ENCODE measurements at places on chromosomes 12 and 14.
A peak's percentile ranks its signal among the peaks of the same experiment; 100 is the strongest.

GRCh38 chr14:93430315-93431035, at the start of gene UNC79:
UNC79 (plus strand) TSS chr14:93430939; CDS start chr14:93431030, 91 bp downstream.
- no peak for DNase-seq

DNA sequence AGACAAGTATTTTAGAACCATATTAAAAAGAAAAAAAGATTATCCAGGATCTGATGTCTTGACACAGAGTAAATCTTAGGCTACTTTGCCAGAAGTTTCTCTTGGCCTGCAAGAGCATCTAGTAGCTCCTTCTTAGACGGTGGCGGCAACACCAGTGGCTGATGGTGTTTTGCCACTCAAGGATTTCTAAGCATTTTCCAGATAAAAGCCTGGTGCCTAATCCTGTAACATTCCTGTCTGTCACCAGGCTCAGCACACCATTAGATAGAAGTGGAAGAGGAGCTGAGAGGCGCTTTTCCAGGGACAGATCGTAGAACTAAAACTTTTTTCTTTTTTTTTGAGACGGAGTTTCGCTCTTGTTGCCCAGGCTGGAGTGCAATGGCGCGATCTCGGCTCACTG, 14.0 kb downstream of the WNT5B start:
- no peak for DNase-seq

DNA sequence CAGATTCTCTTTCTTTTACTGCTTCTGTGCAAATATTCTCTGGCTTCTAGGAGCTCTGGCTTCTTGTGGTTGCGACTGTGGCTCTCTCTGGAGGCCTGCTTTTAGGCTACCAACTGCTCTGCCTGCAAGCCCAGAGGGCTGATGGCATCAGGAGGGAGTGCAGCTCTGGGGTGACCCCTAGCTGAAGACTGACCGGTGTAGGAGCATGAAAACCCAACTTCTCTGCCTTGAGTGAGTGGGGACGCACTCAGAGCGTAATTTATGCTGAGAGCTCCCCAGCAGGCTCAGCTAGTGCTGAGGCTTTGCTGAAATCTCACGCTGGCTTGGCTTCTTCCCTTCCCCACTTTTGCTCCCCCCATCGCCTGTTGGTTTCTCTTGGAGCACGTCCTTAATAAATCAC, 29.9 kb upstream of the RBM19 start:
- no peak for DNase-seq

GRCh38 chr14:43003845-43004244, 1397.2 kb downstream of the LRFN5 start:
- no peak for DNase-seq

GRCh38 chr12:109704371-109705098, 9.1 kb upstream of the FAM222A start:
- DNase-seq = no peak

- DNase-seq = no peak
Measured at GRCh38 chr12:66786531-66787308, 107.8 kb upstream of the GRIP1 start.

DNA sequence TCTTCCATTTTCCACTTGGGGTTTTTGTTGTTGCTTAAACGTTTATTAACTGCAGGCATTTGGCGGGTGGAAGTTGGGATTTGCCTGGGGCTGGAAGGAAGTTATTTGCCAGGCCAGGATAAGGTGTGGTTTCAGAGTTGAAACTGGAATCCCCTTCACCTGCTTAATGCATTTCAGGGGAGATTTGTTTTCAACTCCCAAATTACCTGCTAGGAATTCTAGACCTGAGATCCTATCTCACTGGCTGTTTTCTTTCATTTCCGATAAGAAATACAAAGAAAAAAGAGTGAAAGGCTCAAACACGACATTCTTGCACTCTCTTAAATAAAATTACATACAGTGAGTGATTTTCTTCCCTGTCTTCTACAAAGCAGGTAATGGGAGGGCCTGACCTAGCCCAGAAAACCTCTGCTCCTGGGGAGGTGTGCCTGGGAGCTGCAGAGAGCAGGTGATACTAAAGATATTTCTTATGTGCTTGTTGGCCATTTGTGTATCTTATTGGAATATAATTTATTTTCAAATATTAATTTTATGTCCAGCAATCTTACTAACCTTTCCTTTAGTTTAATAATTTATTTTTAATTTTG, 278.2 kb downstream of the ZFP36L1 start:
- DNase-seq = no peak

- DNase-seq = no peak
Measured at GRCh38 chr14:73744175-73744867, 30.1 kb upstream of the PNMA1 start.

DNA sequence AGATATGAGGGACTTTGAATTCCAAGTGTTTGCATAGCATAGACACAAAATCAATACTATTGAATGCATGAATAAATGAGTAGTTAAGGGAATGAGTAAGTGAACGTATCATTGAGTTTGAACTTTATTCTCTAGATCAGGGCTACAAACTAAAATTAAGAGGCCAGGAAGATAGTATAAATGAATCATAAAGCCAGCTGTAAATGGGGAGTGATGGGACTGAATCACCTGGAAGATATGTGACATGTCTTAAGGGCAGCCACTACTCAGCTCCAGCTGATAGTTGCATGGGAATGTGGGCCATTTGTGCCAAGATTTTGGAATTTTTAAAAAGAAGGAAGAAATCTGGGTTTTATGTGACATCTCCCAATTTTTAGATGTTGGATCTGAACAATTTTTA, 229.9 kb downstream of the AKAP6 start:
- no peak for DNase-seq

GRCh38 chr12:19273482-19274330, 144.2 kb downstream of the PLEKHA5 start:
- DNase-seq = peak; percentile 24

DNA sequence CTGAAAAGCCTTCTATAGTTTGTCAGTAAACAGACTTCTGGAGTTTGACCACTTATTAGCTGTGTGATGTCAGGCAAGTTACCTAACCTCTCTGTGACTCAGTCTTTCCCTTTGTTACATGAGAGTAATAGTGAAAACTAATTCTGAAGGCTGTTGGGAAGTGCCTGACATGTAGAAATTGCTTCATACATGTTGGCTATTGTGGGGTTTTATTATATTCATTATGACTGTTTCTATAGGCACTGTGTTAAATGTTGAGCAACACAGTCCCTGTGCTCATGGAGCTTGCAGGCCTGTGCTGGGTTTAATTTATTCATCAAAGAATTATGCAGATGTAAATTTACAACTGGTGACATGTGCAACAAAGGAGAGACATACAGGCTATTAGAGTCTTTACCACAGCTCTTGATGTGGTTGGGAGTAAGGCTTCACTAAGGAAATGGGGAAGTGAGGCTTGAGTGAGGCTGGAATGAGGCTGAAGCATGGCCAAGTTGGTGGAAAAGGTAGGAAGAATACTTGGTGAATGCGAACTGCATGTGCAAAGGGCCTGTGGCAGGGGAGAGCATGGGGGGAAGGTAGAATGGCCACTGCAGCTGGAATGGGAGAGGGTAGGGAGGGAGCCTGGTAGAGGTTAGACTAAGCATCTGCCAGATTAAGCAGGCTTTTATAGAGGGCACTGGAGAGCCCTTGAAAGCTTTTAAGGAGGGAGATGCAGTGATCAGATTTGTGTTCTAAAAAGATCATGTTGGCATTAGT, 236.4 kb upstream of the CRY1 start:
- no peak for DNase-seq

GRCh38 chr12:46773586-46774321, 52.0 kb downstream of the SLC38A4 start:
- DNase-seq = no peak

DNA sequence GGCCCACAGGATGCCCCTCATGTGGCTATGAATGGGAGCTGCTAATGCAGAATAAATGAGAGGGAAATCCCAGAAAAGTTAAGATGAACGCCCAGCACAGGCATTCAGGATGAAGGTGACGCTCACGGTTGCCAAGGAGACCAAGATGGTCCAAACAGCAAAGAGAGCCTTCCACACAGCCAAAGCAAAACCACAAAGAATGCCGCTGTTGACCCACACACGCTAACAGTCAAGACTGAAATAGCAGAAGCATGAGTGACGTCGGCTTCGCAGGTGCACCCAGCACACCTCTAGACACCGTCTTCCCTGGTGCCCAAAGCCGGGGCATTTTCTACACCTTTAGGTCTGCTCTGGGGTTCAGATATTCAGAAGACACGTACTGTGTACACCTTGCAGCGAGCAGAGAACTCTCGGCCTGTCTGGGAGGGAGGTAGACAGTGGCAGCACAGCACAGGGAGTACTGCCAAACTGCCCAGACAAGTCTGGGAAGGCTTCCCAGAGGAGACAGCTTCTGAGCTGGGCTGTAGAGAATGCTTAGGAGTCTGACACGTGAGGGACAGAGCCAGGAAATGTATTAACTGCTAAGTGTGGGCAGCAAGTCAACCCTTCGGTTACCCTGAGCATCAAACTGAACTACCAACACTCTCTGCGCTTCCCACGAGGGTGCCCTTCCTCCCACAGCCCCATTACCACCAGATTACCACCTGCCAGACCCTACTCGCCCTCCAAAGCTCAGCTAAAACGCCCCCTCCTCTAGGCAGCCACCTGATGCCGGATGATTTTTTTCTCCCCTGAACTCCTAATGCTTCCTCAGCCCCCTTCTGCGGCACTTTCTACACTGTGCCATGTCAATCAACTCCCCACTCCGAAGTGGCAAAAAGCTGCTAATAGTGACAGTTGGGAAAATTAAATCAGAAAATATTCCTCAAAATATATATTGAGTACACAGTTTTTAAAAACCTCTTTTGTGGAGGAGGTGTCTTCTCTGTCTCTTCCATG, 50.1 kb downstream of the CCDC88C start:
- no peak for DNase-seq

DNA sequence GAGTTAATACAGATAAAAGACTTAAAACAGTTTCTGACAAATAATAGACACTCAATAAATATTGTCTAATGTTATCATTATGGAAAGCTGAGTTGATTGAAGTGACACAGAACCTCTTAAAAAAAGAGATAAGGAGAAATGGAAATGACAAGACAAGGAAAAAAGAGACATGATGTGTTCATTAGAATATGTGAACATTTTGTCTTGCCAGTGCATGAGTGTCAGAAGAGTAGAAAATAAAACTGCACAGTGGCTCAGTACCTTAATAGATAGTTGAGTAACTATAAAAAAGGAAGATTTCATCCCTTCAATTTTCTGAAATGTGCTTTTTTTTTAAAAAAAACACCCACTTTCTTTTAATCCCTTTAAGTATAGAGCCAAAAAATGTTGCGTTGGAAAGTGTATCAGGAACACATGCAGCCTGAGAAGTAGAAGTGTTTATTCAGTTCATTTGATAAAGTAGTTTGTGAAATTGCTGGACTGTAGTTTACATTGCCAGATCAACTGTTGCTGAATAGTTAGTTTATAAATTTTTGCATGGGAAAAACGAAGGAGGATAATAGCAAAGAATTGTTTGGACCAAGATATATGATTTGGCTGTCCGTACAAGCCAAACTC, 56.6 kb upstream of the ACSS3 start:
- DNase-seq = no peak

DNA sequence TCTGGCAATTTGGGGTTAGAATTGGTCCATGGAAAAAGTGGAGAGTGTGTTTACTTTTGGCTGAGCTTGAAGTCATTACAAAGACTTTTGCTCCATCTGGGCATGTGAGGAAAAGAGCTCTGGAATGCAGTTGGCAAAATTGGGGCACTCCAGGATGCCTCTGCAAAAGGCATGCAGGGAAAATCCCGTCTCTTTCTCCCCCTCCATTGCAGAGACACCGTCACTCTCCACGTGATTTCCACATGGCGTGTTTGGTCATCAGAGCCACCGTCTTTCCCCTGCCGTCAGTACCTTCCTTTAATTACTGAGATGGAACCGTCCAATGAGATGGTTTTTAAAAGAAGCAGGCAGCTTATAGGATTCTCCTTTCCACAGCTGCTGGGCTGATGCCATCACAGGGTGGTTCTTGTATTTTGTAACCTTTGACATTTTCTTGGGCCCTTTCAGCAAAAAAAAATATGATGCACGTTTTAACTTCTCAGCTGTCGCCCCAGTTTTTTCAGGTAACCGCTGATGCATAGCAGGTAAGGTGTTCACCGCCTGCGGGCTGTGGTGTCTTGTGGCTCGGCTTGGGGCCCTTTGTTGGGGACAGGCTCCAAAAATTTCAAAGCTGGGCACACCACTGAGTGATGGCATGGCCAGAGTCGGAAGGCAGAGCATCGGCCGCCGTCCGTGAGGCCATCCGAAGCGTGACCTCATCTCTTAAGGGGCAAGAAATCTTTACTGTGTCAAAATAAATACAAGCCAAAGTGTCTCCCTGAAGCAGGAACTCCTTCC, 68.4 kb downstream of the CACNA1C start:
- DNase-seq = no peak

GRCh38 chr12:70040141-70040540, 203.1 kb upstream of the CNOT2 start:
- DNase-seq = no peak

DNA sequence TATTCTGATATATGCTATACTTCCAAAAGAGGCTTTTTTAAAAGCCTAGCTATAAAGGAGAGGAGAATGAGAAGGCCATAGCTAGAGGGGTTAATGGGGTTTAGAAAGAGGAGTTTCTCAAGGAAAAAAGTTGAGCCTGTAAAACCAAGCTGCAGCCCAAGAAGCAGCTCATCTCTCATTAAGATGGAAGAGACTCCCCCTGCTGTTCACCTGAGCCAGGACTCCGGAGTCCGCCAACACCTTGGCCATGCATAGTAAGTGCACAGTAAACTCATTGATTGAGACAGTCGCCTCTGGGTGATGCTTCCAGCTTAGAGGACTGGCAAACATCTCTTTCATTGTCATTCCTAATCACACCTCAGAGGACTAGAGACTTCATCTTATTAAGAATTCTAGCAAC, 46.2 kb downstream of the ANO2 start:
- no peak for DNase-seq

GRCh38 chr14:81555051-81555450, 21.4 kb upstream of the SEL1L start:
- DNase-seq = no peak

GRCh38 chr14:103198131-103199105, 75.2 kb downstream of the TNFAIP2 start:
- DNase-seq = no peak

DNA sequence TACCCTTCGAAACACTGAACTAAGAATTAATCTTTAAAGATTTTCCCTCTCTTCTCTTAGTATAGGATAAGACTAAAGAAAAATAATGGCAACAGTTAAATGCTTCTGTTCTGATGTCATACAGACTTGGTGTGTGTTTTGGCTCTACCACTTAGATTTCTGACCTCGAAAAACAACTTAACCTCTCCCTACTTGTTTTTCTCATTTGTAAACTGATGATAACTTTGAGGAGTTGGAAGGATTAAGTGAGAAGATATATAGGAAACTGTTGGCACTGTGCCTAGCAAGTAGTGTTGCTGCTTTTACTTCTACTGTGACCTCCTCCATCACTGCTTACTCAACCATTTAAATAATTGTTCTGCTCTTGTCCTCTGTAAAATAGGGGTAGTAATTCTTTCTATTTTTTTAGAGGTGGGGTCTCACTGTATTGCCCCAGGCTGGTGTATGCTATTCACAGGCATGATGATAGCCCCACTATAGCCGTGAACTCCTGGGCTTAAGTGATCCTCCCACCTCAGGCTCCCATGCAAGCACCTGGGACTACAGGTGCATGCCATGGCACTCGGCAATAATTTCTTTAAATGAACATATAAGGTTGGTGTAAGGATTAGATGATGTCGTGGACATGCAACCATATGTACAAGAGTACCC, 22.4 kb downstream of the PALS1 start:
- DNase-seq = no peak

Data from stimulated activated CD8-positive, alpha-beta memory T cell treated with anti-CD3 and anti-CD28 coated beads, Interleukin-15, amount 100 ng/mL, for 1 hour (primary cell).